Endodermal cell (in vitro differentiated cells): ENCODE measurements at places on chromosomes 6 and 20.
A peak's percentile ranks its signal among the peaks of the same experiment; 100 is the strongest.

GRCh38 chr6:142932889-142933288, 12.1 kb downstream of the HIVEP2 start:
- DNase-seq: no peak

DNA sequence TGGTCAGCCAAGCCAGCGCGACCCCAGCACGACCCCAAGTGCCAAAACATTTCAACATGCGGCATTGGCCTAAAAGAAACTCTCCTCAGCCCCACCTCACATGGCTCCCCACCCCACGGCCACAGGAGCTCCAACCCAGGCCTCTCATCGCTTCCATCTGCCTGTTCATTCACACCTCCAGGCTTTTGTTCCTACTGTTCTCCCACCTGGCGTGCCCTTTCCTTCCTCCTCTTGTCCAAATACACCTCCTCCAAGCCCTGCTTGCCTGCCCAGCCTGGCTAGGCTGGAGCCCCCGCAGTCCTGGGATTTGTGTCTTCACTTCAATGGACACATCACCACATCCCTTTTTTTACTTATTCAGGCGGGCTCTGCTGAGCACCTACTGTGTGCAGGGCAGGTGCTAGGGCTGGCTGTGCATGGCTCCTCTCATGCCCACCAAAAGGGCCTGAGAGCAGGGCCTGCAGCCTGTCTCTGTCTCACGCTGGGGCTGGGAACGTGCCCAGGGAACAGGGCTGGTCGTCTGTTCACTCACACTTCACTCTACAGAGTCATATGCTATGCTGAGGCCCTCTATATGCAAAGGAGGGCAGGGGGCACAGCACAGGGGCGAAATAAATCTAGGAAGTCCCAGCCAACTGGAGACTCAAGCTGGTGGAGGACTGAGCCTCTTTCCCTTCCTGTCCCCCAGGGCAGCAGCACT, 61.1 kb downstream of the GRM4 start:
- DNase-seq: no peak

GRCh38 chr6:19806971-19807396, 30.2 kb upstream of the ID4 start:
- DNase-seq: no peak

- peak; percentile 71 for DNase-seq
These were observed 126.0 kb upstream of the LRFN2 start for GRCh38 chr6:40713002-40713719.

GRCh38 chr6:156955494-156956183, 178.5 kb downstream of the ARID1B start:
- DNase-seq: no peak

DNA sequence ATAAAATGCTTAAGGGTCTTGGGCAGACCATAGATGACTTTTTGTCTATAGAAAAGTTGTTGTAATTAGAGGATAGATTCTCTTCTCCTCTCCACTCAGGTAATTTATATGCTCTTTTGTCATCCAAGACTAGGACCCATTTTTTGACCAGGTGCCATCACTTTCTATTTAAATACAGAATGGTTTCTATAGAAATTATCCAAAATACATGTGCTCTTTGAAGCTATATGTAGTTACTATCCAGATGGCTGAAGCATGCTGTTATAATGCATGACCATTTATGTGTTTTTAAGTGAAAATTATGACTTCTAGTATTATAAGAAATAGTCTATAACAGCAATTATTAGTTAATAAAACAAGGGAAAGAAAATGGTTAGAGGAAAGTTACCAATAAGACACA, 3.0 kb upstream of the MLIP start:
- DNase-seq: no peak

GRCh38 chr6:169345146-169345545, 91.5 kb upstream of the THBS2 start:
- no peak for DNase-seq

- no peak for DNase-seq
These were observed 38.6 kb upstream of the PIM1 start for GRCh38 chr6:37131104-37131959.

DNA sequence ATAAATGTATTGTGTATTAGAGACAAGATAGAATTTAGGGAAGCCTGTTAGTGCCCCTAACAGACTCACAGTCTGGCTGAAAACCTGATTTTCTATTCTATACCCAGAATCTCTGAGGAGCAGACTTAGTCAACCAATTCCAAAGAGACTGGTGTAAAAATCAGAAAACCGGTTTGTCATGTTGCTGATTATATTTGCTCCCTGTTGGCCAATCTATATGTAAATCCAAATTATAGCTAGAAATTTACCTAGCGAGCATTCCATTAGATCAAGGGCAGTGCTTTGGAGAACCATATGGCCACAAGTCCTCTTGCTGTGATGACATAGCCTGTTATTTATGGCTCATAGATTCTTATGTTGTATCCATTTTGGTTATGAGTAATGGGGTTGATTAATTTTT, 4.8 kb downstream of the NFYA start:
- DNase-seq: no peak

GRCh38 chr6:12992770-12993169, 276.2 kb downstream of the PHACTR1 start:
- DNase-seq: no peak

DNA sequence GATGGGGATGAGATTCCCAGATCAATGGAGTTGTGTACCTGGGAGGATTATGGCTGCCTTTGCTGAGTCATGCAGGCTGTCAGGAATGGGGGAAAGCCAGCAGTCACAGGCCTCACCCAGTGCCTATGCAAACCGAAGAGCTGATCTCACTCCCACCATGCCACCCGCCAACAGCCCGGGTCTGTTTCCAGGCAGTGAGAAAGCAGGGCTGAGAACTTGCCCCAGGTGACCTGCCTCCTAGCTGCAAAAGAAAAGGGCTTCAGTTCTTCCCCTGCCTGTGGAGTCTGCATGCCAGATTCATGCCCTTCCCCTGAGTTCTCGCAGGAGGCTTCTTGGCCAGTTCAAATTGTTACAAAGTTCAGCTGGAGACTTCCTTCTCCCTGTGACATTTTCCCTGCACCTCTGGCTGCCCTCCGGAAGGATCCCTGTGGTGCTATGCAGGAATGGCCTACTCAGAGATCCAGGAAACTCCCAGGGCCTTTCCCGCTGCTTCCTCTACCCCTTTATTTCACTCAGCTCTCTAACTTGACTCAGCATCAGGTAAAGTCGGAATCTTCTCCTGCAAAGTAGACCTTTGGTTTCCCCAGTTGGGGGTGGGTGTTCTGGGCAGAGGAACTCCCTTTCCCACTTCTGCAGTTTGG, 71.5 kb upstream of the B3GAT2 start:
- DNase-seq: peak; percentile 88

- DNase-seq: peak; percentile 87
These were observed 64.8 kb upstream of the TMEM30A start for GRCh38 chr6:75349262-75349984.

DNA sequence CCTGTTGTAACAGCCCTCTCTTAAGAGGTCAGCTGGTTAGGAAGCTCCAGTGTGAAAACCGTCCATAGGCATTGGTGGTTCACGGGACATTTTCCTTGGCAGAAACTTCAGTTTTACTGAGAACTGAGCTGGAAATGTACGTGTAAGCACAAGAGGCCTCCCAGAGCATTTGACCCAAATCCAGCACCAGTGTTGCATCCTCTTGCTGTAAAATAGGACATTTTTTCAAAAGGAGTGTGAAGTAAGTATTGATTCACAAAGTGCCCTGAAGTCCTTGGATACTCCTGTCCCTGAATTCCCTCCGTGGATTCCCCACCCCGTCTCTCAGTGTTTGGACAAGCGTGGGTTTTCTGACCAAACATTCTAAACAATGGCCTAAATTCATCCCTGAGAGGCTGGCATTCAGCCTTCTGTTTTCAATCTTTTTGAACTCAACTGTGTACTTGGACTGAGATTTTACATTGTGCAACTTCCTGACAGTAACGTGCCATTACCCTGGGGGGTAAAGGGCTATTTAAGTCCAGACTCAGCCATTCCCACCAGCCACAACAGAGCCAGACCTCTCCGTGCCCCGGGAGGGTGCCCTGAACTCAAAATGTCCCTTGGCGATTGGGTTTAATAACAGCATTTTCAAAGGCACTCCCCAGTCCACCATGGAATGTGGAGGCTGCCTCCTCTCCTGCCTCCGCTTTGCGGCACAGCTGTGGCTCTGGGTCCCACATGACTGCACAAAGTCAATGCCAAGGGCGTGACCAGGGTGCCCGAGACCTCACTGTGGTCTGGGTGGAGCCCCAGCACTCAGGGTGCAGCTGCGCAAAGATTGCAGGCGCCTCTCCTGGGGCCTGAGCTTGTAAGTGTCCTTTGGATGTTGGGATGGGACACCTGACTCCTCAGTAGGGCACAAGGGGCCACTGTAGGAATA, 92.7 kb upstream of the AFDN start:
- DNase-seq: peak; percentile 28

DNA sequence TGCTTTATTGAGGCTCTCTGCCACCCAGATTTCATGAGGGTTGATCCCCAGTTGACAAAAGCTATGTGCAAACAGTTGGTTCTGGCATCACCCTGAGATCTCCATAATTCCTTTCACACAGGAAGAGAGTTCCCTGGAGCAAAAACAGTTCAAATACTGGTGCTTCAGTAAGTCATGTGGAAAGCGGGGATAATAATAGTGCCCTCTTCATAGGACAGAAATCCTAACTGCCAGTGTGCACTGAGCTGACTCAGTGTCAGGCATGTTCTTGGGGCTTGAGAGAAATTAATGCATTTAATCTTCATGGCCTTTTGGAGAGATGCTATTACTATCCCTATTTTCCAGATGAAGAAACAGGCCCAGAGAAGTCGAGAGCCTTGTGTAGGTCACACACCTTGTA, 7.9 kb upstream of the SLC52A3 start:
- no peak for DNase-seq

GRCh38 chr6:24149836-24150235, 23.8 kb downstream of the NRSN1 start:
- DNase-seq: no peak

DNA sequence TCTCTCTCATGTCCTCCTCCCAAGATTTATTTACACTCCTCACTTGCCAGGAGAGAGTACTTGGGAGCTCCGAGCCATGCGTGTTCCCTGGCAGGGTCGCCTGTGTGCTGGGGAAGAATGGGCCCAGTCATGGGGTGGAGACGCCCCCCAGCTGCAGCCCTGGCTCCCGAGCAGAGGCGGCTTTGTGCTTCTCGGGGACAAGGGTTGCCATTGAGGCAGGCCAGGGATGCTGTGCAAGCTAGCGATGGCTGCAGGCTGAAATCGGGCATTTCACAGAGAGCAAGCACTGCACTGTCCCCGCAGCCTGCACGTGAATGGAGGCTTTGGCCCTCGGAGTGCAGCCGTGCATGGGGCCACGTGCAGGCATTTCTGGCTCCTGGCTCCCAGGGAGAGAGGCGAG, 23.8 kb downstream of the PHACTR3 start:
- DNase-seq: no peak

DNA sequence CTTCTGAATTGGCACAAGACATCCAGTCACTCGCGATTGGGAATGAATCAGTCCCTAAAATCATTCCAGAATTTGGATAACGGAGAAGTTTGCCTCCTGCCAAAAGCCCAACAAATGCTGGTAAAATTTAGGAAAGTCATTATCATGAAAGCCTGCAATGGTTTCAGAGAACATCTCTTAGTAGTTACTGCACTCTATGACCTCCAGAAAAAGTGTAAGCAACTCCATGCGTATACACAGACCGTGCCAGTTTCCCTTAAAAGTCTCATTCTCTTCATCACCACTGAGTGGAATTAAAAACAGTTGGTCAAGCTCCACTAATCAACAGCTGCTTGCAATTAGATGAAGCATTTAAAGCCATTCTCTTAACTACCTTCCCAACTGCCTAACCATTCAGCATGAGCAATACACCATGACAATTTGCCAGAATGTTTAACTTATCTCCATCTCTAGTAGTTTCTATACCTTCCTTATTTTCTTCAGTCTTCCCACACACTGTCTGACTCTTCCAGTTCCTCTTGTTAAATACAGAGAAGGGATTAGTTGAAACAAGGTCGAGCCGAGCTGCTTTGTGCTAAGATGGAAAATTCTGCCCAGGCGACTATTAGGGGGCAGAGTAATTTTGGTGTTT, 183.6 kb upstream of the PRDM1 start:
- DNase-seq: no peak

GRCh38 chr6:150600010-150600300, 270 bp downstream of the PLEKHG1 start:
- no peak for DNase-seq

DNA sequence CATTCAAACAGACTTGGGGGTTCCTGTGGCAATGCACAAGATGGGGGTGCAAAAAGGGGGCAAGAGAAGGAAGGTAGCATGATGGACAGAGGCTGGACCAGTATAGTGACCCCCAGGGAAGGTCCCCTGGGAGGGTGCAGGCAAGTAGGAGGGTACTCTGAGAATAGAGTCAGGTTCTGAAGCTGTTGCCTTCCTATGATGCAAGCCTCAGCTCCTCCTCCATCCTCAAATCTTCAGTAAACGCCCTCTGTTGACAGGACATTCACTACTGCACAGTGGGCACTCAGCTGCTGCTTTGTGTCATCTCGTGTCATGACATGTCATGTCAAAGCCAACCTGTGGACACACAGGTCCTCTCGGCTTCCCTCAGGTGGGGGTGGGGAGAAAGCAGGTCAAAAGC, 5.8 kb upstream of the SDCBP2 start:
- peak; percentile 34 for DNase-seq
